Right lobe of liver (tissue), 6 donors: ENCODE measurements at places on chromosomes 7 and 10. TPM values are rescaled to one million over a fixed set of nuclear protein-coding genes. Genes with fewer than 3 reads are reported as not detected.

Gene SH2B2
- total RNA-seq, result 2.2 TPM

Gene DNAJC30
- 8.8 TPM for total RNA-seq

DNA sequence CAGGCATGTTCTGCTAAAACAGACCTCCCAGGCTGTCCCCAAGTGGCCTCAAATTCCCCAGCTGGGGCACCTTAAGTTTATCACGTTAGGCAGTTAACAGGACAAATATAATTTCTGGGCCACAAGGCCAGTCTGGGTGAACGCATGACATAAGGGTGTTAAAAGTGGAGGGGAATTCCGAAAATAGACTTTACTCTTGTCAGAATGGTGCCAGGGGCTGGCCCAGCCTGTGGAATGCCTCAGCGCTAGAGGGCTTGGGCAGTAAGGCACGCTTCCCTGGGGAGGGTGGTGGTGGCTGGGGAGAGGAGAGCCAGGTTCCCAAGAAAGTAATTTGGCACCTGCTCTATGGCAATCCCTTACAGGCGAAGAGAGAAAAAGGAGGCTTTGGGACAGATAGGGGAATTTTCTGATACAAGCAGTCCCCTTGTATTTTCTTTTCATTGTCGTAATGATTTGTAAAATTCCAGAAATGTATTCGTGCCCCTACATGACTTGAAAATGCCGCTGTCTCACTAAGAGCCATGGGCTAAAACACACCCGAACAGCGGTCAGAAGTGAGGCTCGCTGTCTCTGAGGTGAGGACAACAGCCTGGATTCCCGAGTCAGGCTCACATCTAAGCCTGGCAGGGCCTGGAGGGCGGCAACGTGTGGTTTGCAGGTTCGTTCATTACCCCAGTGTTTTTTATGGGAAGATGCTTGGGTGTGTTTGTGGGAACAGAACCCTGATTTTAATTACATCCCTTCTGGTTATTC, 463.2 kb upstream of the GALNT17 start:
- H3K27me3 ChIP-seq, result no peaks in the 10 kb centered on the region
- peak; percentile 55 for DNase-seq
- H3K4me3 ChIP-seq, result no peak overlapping the region
- H3K27ac ChIP-seq, result no peak overlapping the region

DNA sequence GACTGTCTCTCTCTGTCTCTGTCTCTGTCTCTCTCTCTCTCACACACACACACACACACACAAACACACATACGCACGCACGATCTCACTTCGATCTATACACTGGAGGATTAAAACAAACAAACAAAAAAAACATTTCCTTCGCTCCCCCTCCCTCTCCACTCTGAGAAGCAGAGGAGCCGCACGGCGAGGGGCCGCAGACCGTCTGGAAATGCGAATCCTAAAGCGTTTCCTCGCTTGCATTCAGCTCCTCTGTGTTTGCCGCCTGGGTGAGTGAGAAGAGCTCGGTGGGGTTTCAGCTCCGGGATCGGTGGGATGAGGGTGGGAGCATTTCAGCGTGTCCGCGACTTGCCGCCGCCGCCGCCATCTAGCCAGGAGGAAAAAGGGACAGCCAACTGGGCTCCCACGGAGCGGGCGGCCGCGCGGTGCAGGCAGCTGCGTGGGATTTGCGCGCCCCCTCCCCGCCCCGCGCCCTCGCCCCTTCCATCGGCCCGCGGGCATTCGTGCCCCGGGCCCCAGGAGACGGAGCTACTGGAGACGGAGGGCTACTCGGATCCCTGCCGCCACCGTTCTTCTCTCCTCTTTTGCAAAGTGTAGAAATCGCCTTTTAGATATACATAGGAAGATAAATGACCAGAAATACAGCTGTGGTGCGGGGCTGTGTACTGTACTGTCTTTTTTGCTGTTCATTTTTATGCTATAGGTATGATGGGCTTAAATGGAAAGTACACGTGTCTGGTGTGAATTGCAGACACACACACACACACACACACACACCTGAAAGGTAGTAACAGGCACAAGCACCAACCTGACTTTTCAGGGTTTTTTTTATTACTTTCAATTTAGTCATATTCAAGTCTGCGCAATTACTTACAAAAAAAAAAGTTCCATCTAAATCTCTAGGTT, 581 bp downstream of the PTPRZ1 start:
- DNase-seq, result no peak
- H3K4me3 ChIP-seq, result peak overlapping the region; percentile 46
- no peaks in the 10 kb centered on the region for H3K36me3 ChIP-seq
- H3K27me3 ChIP-seq, result peaks cover 9% of the 10 kb centered on the region
